Muscle of leg (tissue), 16 donors: ENCODE measurements at places on chromosomes 13 and 19. TPM values are rescaled to one million over a fixed set of nuclear protein-coding genes. Genes with fewer than 3 reads are reported as not detected.

GRCh38 chr13:33286128-33286527 lies 573 bp upstream of the STARD13 start:
- peak; percentile 57 for DNase-seq

- no peak for DNase-seq
These were observed 886 bp downstream of the CRLF1 start for GRCh38 chr19:18605546-18606280.

The CDKN2D gene
- total RNA-seq = 6.8 TPM

- peak; percentile 33 for DNase-seq
These were observed 22.6 kb downstream of the CARS2 start for GRCh38 chr13:110683203-110683883.

DNA sequence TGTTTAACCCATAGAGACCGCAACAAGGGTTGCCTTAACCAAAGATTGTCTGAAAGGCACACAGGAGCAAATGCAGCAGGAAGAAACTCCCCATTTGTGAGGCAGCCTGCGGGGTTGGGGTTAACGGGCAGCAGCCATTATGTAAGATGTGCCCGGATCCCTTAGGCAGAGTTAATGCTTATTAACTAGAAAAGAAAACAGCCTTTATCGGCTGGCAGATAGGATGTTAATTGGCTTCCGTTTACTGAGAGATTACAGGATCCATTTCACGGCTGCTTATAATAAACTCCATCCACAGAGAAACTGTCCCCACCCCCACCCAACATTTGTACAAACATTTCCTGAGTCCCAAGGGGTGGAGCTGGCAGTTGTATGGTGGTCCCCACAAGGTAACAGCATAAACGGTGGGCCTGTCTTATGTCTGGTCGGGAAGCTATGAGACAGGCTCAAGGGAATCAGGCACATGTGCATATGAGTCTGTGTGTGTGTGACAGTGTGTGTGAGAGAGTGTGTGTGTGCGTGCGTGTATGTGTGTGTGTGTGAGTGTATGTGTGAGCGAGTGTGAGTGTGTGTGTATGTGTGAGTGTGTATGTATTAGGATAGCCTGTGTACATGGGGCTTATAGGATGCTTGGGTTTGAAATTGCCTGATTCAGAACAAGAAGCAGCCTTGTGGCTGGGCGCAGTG lies 10.5 kb downstream of the SLC25A42 start:
- no peak for DNase-seq
